ENCODE measurements at places on chromosomes 7 and 10. TPM values are rescaled to one million over a fixed set of nuclear protein-coding genes. Genes with fewer than 3 reads are reported as not detected.

Gene ANKRD61
- 0.47 TPM for total RNA-seq

Gene CC2D2B
- 4.2 TPM for total RNA-seq

Gene IFIT3
- 151 TPM for total RNA-seq

Gene LMOD2
- not detected for total RNA-seq

Gene ZNF33A
- total RNA-seq, result 27.1 TPM

Gene C10orf90
- not detected for total RNA-seq

Gene SFTPA1
- total RNA-seq, result not detected

Gene TAS2R3
- total RNA-seq, result 0.75 TPM

Gene MINDY4
- total RNA-seq, result 1.1 TPM

Gene SUN3
- not detected for total RNA-seq

Gene MBL2
- not detected for total RNA-seq

Gene PDZD8
- 18.0 TPM for total RNA-seq

Gene THSD7A
- not detected for total RNA-seq

Gene KLF14
- not detected for total RNA-seq

Gene SPDYE8
- not detected for total RNA-seq

Gene DYNC1I1
- total RNA-seq, result not detected

Gene ADRB1
- total RNA-seq, result 2.8 TPM

Gene LBX1
- total RNA-seq, result not detected

Gene ZMIZ2
- total RNA-seq, result 120 TPM

Gene OPN1SW
- total RNA-seq, result not detected

Gene CHST3
- 0.05 TPM for total RNA-seq

Gene ERVW-1
- not detected for total RNA-seq

Gene TMEM273
- 72.0 TPM for total RNA-seq

Gene STEAP2
- total RNA-seq, result not detected

Gene CLDN4
- total RNA-seq, result 0.12 TPM

Gene TMEM229A
- not detected for total RNA-seq

Gene CAMK2G
- 49.2 TPM for total RNA-seq

Gene C7orf33
- total RNA-seq, result not detected

Gene GRID1
- not detected for total RNA-seq

Gene ADRA2A
- total RNA-seq, result not detected

Gene ADCYAP1R1
- not detected for total RNA-seq

Gene TMEM196
- total RNA-seq, result not detected

Gene TCAF2
- 24.6 TPM for total RNA-seq

Gene JCAD
- total RNA-seq, result 0.16 TPM

Gene CPN1
- not detected for total RNA-seq

Gene SPAM1
- total RNA-seq, result not detected

Gene MRLN
- total RNA-seq, result not detected
